ENCODE measurements at places on chromosomes 11 and 22. TPM values are rescaled to one million over a fixed set of nuclear protein-coding genes. Genes with fewer than 3 reads are reported as not detected.

Gene MYEOV
- not detected for total RNA-seq

Gene GLYATL2
- not detected for total RNA-seq

Gene SART1
- 78.6 TPM for total RNA-seq

Gene WT1
- not detected for total RNA-seq

GRCh38 chr22:49081261-49081666, 746.4 kb downstream of the BRD1 start:
- DNase-seq: no peak

Gene CXCR5
- total RNA-seq: 14.3 TPM

GRCh38 chr11:43924112-43924855, 18.2 kb upstream of the C11orf96 start:
- DNase-seq: no peak

GRCh38 chr11:102849311-102849710, 5.9 kb upstream of the MMP3 start:
- DNase-seq: no peak

DNA sequence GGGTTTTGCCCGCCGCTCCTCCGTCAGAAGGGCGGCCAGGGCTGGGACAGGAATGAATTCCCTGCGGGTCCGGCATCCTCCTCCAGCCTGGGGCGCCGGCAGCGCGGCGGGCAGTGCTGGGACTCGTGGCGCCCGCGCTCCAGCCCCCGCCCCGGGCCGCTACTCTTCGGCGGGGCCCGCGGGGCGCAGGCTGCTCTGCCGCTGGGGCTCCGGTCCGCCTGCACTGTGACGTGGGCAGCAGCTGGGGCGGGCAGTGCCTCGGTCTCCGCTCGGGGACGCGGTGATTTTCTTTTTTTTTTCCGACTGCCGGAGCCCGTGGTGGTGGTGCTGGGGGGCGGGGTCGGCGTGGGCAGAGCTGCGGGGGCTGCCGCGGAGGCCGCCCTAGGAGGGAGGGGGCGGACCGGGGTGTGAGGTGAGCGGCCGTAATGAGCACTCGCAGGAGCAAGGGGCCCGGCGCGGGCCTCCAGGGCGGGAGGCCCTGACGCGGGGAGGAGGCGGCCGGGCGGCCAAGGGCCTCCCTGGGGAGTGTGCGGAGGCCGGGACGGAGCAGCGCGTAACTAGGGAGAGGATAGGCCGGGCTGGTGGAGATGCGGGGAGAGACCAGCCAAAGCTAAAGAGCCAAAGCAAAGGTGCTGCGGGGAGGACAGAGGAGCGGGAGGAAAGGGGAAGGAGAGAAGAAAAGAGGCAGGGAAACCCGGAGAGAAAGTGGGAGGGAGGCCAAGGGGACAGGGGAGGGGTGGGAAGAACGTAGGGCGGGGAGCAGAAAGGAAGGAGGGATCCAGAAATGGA, 73.3 kb upstream of the ZBED5 start:
- peak; percentile 3 for DNase-seq

Gene NAALADL1
- 9.2 TPM for total RNA-seq

DNA sequence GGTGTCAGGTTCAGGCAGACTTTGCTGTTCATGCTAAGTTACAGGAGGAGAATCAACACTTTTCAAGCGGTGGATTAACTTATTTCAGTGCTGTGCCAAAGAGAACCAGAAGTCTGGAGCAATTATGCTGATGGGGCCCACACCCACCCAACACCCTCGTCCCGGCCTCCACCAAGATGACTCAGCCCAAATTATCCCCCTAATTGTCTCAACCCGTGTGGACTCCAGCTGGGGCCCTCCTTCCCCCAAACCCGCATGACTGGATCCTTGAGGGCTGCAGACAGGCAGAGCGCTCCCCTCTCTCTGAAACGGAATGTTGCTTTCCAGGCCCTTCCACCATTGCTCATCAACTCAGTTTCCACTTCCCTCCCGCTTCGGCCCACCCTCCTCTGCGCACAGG, 34.6 kb upstream of the MN1 start:
- DNase-seq: no peak

Gene KCTD14
- total RNA-seq: not detected

Measured in CD4-positive, alpha-beta T cell (primary cell).